ENCODE measurements at places on chromosomes 3 and 15. TPM values are rescaled to one million over a fixed set of nuclear protein-coding genes. Genes with fewer than 3 reads are reported as not detected.

GPR62 gene
- total RNA-seq = under 0.01 TPM

KLF13 gene
- total RNA-seq = 32.9 TPM

TM4SF18 gene
- total RNA-seq = 0.44 TPM

LRRC31 gene
- total RNA-seq = not detected

CLEC3B gene
- 12.1 TPM for total RNA-seq

PRSS50 gene
- not detected for total RNA-seq

SV2B gene
- not detected for total RNA-seq

LRRC49 gene
- 29.4 TPM for total RNA-seq

ENTPD3 gene
- not detected for total RNA-seq

ANKRD63 gene
- not detected for total RNA-seq

EIF1B gene
- total RNA-seq = 12.9 TPM

GOLGA8J gene
- not detected for total RNA-seq

MAPKBP1 gene
- 24.3 TPM for total RNA-seq

LRRC58 gene
- 25.3 TPM for total RNA-seq

B3GALNT1 gene
- total RNA-seq = 16.9 TPM

GNL3 gene
- total RNA-seq = 101 TPM

ZNF501 gene
- 7.6 TPM for total RNA-seq

SPINK8 gene
- total RNA-seq = not detected

SMAD3 gene
- total RNA-seq = 59.4 TPM

CKMT1B gene
- total RNA-seq = not detected

USP13 gene
- 12.4 TPM for total RNA-seq

TMED3 gene
- total RNA-seq = 121 TPM

FAM107A gene
- total RNA-seq = under 0.01 TPM

SHF gene
- 2.5 TPM for total RNA-seq

RYR3 gene
- not detected for total RNA-seq

CCDC191 gene
- total RNA-seq = 4.2 TPM

RASGRP1 gene
- total RNA-seq = under 0.01 TPM

LCTL gene
- 2.6 TPM for total RNA-seq

SOX14 gene
- not detected for total RNA-seq

ERC2 gene
- 0.44 TPM for total RNA-seq

TPRA1 gene
- total RNA-seq = 29.5 TPM

B3GNT5 gene
- 5.8 TPM for total RNA-seq

MCTP2 gene
- 19.6 TPM for total RNA-seq

SH2D7 gene
- total RNA-seq = under 0.01 TPM
